ENCODE measurements at places on chromosomes 4 and X.

DNA sequence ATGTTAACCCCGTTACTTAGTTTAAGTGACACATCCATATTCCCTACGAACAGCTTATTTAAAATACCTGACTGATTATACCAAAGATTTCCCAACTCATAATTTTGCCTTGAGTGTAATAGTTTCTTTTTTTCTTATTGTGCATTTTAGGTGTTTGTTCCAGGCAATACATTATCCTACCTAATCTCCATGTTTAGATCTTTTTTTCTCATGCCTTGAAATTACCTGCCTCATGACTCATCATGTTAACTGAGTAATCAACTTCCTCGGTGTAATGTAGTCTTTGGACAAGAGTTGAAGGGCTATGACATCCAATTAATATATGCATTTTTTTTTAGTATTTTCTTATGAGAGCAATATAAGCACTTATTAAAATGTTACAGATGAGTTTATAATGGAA, 228.7 kb upstream of the ANKRD50 start:
- DNase-seq: no peak

DNA sequence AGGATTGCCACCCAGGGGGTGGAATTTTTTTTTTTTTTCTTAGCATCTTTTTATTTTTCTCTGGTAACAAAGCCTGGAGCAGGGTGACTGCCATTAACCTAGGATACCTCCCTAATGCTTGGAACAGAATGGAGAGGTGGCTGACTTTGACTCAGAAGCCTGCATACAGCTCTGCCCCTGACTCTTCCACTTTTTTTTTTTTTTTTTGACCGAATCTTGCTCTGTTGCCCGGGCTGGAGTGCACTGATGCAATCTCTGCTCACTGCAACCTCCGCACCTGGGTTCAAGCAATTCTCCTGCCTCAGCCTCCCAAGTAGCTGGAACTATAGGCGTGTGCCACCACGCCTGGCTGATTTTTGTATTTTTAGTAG, 341 bp upstream of the SLC2A9 start:
- DNase-seq: no peak

- DNase-seq: no peak
These were observed 35.2 kb downstream of the SLC25A5 start for GRCh38 chrX:119503484-119503861.

- no peak for DNase-seq
These were observed 70.7 kb upstream of the NFKB1 start for GRCh38 chr4:102430461-102430910.

GRCh38 chr4:56130606-56131155, 181.9 kb downstream of the CEP135 start:
- no peak for DNase-seq

DNA sequence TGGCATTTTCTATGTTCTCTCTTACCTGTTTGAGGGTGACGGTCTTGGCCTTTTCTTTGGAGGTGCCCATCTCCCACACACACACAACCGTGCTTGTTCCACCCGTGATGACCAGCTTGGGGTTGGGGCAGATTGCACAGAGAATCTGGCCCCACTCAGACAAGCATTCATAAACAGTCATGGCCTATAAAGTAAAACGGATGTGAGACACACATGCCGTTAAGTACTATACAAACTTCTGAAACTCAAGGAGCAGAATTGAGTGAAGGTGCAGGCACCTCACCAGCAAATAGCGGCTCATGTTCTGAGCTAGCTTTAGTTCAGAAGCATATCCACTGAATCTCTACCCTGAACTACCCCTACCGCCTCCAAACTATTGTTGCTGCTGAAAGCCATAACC, 107.6 kb downstream of the CDS1 start:
- no peak for DNase-seq

- DNase-seq: no peak
These were observed 29.5 kb downstream of the SORBS2 start for GRCh38 chr4:185782523-185782922.

DNA sequence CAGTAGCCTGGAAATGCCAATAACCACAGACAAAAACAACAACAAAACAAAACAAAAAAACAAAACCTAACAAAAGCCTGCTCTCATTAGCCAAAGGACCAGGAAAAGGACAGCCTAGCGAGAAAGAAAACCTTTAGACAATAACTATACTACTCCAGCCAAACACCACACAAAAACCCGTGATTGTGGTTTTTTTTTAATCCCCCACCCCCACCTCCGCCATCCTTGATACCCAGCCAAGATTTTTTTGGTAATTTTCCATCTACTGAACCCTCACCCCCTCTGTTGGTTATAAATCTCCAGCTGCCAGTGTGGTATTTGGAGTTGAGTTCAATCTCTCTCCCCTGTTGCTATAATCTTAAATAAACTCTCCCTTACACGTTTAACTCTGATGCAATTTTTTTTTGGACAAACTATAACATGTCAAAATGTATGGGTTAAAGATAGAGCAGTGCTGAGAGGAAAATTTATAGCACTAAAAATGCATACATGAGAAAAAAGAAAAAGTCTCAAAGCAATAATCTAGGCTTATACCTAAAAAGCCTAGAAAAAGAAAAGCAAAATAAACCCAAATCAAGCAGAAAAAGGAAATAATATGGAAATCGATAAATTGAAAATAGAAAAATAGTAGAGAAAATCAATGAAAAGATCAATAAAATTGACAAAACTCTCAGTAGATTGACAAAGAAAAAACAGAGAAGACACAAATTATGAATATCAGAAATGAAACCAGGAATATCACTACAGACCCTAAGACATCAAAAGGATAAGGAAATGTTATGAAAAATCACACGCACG, 83.7 kb downstream of the NAT8L start:
- DNase-seq: no peak

- no peak for DNase-seq
These were observed 1.6 kb upstream of the NAT8L start for GRCh38 chr4:2057382-2058065.

DNA sequence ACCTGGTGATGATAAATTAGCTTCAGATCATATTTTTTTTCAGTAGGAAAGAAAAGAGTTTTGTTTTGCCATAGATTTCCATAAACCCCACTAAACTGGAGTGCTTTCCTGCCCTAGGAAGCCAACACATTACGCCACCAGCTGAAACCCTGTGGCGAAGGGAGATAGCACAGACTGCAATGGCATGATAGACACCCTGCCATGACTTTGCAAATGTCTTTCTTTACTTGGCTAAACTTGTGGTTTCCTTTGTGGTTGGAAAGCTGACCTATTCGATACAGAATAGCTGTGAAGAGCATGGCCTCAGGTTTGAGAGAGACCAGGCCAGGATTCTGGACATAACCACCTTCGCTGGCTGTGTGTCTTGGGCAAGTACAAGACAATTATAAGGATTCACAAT, 19.1 kb downstream of the MFAP3L start:
- no peak for DNase-seq

DNA sequence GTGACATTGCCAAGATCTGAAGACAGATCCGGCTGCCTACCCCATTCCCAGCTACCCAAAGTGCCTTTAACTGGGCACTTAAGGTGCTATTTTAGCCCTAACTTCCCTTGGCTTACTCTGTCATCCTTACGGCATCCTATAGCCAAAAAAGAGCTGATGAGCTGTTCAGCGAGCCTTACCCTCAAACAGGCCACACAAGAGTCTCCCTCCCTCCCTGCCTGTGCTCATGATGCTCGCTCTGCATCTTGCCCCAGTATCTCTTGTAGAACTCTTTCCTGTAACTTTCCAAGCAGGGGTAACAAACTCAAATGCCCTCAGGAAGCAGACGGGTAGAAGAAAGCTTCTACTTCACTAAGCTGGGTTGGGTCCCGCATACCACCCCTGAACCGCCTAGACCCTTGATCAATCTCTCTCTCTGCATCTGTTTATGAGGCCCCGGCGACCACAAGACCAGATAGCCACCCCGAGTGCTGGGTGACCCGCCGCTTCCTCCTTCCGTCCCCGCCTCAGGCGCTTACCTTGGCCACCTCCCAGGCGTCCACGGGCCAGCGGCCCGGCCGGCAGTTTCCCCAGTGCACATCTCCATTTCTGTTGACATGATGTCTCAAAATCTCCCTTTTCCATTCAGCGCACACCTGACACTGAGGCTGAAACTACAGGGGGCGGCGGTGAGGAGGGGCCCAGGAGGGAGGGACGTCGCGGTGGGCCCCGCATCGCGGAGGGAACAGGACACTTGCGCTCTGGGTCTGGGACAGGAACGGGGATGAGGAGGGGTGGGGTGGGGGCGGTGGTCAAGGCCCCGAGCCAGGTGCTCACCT, 663 bp downstream of the CXorf38 start:
- no peak for DNase-seq

- DNase-seq: no peak
These were observed 39.7 kb downstream of the CLDN2 start for GRCh38 chrX:106959901-106960300.

DNA sequence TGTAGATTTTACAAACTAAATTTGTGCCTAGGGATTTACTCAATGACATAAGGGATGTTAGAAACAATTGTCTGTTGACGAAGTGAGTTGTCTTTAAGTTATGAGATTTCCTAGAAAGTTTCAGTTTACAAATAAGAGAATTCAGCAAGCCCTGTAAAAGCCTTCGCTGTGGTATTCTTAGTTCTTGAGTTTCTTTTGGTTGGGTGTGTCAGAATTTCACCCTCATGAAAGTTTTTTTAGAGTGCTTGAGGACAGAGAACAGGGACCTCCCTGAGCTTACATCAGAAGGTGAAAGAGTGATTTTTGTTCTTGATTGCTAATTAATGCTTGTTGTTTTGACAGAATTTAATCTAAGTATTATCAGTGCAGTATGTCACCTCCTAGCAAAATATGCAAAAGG, 2628.2 kb downstream of the ARAP2 start:
- no peak for DNase-seq

DNA sequence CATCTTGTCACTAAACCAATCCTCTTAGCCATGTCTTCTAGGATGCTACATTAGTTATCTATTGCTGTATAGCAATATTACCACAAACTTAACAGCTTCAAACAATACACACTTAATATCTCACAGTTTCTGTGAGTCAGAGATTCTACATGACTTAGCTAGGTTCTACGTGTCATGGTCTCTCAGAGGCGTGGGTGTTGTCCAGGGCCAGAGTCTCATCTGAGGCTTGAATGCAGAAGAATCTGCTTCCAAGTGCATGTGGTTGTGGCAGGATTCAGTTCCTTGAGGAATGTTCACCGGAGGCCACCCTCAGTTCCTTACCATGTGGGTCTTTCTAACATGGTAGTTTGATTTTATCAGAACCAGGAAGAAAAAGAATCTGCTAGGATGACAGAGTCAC, 26.4 kb downstream of the PPP1R2C start:
- no peak for DNase-seq

- no peak for DNase-seq
These were observed 54.5 kb downstream of the TAF1 start for GRCh38 chrX:71420686-71421085.

Measured in SHP77 (cell line).